ENCODE measurements at places on chromosomes 6 and 20.

DNA sequence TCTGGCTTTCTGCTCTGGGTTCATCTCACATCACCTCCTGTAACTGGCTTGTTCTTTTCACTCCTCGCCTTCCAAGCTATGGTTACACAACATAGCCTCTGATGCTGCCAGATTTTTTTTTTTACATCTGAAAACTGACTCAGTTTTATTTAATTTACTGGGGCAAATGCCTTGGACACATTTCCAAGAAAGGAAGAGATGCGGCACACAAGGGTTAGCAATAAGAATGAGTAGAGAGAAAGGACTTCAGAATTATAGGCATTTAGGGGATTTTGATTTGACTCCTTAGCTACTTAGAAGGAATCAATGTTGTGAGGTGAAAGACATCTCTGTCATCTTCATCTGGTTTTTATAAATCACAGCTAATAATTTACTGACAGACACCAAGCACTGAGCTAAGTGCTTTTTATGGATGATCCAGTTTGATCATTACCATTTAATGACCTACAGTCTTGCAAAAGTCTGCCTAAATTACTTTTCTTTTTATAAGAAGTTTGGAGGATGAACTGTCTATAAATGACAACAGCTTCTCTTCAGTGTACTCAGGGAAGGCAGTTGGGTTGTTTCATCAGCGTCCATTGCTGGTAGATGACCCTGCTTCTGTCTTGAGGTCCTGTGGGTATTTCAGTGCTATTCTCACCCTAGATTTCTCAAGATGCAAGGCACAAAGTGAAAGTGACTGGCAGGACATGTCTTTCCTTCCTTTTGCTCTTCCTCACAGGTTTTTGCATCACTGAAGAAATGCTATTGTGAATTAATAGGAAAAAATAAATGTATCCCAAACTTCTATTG is 31.1 kb downstream of the LAMA4 start:
- H3K27me3 ChIP-seq: no peaks in the 10 kb centered on the region
- H3K36me3 ChIP-seq: peaks cover 22% of the 10 kb centered on the region
- peaks cover 38% of the 10 kb centered on the region for H3K4me1 ChIP-seq
- no peak for DNase-seq

- no peak overlapping the region for H3K27ac ChIP-seq
- H3K4me1 ChIP-seq: peaks cover 18% of the 10 kb centered on the region
- no peak for DNase-seq
- H3K36me3 ChIP-seq: peaks cover 7% of the 10 kb centered on the region
- no peak overlapping the region for H3K4me3 ChIP-seq
These were observed 21.8 kb downstream of the ULBP1 start for GRCh38 chr6:149985481-149985937.

- no peak for DNase-seq
- no peak overlapping the region for H3K27ac ChIP-seq
- H3K36me3 ChIP-seq: peaks cover 6% of the 10 kb centered on the region
- no peaks in the 10 kb centered on the region for H3K27me3 ChIP-seq
- H3K4me3 ChIP-seq: no peak overlapping the region
- H3K4me1 ChIP-seq: peaks cover 16% of the 10 kb centered on the region
These were observed 33.4 kb downstream of the NCOA3 start for GRCh38 chr20:47535088-47535487.

GRCh38 chr6:7973584-7973983 is 63.0 kb upstream of the TXNDC5 start:
- H3K27me3 ChIP-seq: no peaks in the 10 kb centered on the region
- H3K27ac ChIP-seq: no peak overlapping the region
- no peaks in the 10 kb centered on the region for H3K36me3 ChIP-seq
- H3K4me1 ChIP-seq: no peaks in the 10 kb centered on the region

DNA sequence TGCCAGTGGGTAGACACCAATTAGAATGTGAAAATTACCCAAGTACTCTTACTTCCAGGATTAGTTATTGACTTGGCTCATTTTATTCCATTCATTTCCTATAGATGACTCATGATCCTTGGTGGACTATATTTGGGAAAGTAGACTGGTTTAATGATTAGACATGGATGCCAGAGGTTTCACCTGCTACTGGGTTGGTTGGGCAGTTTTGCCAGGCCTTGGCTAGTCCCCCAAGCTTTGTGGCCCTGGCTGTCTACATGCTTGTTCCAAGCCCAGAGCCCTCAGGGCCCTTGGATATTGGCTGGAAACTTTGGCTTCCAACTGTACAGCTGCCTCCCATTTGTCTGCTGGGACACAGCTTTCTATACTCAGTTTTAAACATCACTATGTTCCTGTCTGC is 104.1 kb downstream of the ZFP64 start:
- peaks cover 46% of the 10 kb centered on the region for H3K36me3 ChIP-seq
- no peaks in the 10 kb centered on the region for H3K27me3 ChIP-seq
- no peak overlapping the region for H3K27ac ChIP-seq
- no peak for DNase-seq
- H3K4me1 ChIP-seq: peaks cover 3% of the 10 kb centered on the region
- no peak overlapping the region for H3K4me3 ChIP-seq

- H3K27ac ChIP-seq: no peak overlapping the region
- no peaks in the 10 kb centered on the region for H3K27me3 ChIP-seq
- no peak for DNase-seq
- H3K36me3 ChIP-seq: peaks cover 7% of the 10 kb centered on the region
These were observed 168.3 kb upstream of the JAG1 start for GRCh38 chr20:10842116-10842515.

GRCh38 chr6:170506446-170506845 is 46.7 kb downstream of the PSMB1 start:
- no peak overlapping the region for H3K27ac ChIP-seq
- H3K4me3 ChIP-seq: no peak overlapping the region
- H3K36me3 ChIP-seq: no peaks in the 10 kb centered on the region
- no peaks in the 10 kb centered on the region for H3K4me1 ChIP-seq

DNA sequence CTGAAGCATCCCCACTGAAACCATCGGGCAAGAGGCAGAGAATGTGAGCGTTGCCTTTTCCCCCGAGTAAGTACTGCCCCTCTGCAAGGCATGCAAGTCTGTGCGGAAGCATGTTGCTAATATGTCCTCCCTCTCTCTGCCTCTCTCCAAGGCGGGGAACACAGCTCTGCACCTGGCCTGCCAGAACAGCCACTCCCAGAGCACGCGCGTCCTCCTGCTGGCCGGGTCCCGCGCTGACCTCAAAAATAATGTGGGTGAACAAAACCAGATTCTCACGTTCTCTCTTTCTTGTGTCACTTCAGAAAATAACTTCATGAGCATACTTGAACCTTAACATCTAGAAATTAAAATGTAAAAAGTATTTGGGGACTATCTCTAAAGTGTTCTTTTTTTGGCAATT is 26.4 kb downstream of the LYRM2 start:
- no peaks in the 10 kb centered on the region for H3K27me3 ChIP-seq
- H3K4me1 ChIP-seq: no peaks in the 10 kb centered on the region
- H3K4me3 ChIP-seq: no peak overlapping the region
- H3K36me3 ChIP-seq: no peaks in the 10 kb centered on the region
- H3K27ac ChIP-seq: no peak overlapping the region

DNA sequence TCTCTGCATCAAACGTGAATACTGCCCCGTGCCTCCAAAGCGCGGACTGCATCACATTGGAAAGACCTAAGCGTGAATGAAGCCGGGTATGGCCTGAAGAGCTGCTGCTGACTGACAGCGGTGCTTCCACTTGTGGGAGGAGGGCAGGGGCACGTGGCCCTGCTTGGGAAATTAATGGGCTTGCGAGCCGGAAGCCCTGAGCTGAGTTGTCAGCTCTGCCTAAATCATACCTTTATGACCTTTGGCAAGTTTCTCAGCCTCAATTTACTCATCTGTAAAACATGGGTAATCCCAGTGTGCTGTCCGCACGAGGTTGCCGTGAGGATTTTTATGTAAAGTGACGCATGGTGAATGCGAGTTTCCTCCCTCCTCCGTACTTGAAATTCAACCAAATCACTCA is 67.0 kb upstream of the FOXQ1 start:
- peaks cover 13% of the 10 kb centered on the region for H3K27me3 ChIP-seq
- no peak for DNase-seq

GRCh38 chr6:46777476-46778346 is 15.5 kb upstream of the MEP1A start:
- peaks cover 10% of the 10 kb centered on the region for H3K27me3 ChIP-seq
- no peak overlapping the region for H3K4me3 ChIP-seq
- H3K36me3 ChIP-seq: no peaks in the 10 kb centered on the region
- no peaks in the 10 kb centered on the region for H3K4me1 ChIP-seq
- H3K27ac ChIP-seq: no peak overlapping the region

DNA sequence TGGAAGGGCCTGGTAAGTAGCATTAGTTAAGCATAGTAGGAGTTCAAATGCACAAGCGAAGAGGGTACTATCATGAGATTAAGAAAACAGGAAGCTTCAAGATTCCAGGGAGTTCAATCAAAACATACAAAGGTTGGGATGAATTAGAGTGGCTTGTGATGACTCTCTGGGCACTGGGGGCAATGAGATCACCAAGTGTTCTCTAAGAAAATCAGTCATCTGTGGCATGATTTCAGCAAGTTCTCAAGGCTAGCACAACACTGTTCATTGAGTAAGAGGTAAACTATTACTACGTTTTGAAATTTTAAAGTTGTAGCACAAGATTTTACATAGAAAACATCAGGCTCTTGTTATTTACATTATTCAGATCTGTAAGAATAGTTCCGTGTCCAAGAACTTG is 139.7 kb upstream of the FLRT3 start:
- no peaks in the 10 kb centered on the region for H3K36me3 ChIP-seq
- no peak overlapping the region for H3K27ac ChIP-seq
- no peaks in the 10 kb centered on the region for H3K4me1 ChIP-seq
- no peaks in the 10 kb centered on the region for H3K27me3 ChIP-seq
- H3K4me3 ChIP-seq: no peak overlapping the region
- no peak for DNase-seq

GRCh38 chr6:32922083-32922482 is 18.7 kb downstream of the HLA-DMB start:
- no peak overlapping the region for H3K27ac ChIP-seq
- H3K36me3 ChIP-seq: no peaks in the 10 kb centered on the region
- no peaks in the 10 kb centered on the region for H3K4me1 ChIP-seq
- H3K27me3 ChIP-seq: peaks cover 65% of the 10 kb centered on the region
- DNase-seq: no peak

DNA sequence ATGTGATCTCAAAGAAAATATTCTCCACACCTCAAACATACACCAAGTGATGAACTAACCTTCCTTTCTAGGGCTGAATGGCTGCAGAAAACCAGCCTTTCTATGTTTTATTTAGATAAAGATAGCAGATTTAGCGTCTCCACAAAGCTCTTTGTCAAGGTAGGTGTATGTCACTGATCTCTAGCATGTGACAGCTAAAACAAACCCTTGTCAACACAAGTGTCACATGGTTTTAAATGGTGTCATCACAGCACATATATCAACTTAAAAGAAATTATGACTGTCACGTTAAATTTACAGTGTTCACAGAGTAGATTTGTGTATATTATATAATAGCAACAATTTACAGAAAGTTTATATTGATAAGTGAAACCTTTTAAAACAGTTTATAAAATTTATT is 58.3 kb downstream of the TENT5A start:
- no peak overlapping the region for H3K27ac ChIP-seq
- no peak overlapping the region for H3K4me3 ChIP-seq
- H3K4me1 ChIP-seq: peaks cover 8% of the 10 kb centered on the region

GRCh38 chr6:111752476-111752875 is 120.8 kb downstream of the FYN start:
- DNase-seq: no peak
- no peak overlapping the region for H3K4me3 ChIP-seq
- peaks cover 27% of the 10 kb centered on the region for H3K4me1 ChIP-seq
- H3K36me3 ChIP-seq: peaks cover 13% of the 10 kb centered on the region
- no peaks in the 10 kb centered on the region for H3K27me3 ChIP-seq

GRCh38 chr6:47094241-47094925 is 52.3 kb upstream of the ADGRF1 start:
- H3K27ac ChIP-seq: no peak overlapping the region
- H3K27me3 ChIP-seq: no peaks in the 10 kb centered on the region
- no peak overlapping the region for H3K4me3 ChIP-seq
- DNase-seq: no peak

Measured in osteocyte (in vitro differentiated cells).